ENCODE measurements at places on chromosomes 3 and 15. TPM values are rescaled to one million over a fixed set of nuclear protein-coding genes. Genes with fewer than 3 reads are reported as not detected.

DNA sequence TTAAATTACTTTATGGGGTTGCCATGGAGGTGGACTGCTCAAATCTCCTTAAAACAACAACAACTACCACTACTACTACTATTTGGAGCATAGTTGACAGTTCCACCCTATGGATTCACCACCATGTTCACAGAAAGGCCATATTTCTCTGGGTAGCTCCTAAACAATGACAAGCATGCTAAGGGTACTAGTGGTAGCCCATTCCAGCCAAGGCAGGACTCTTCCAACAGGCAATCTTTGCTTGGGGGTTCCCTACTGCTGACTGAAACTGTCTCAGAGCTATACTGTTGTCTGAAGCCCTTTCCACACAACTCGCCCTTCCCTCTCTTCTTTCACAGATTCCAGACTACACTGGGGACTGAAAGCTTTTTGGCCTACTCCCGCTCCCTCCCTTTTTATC lies 68.9 kb downstream of the CYP19A1 start:
- DNase-seq = no peak

The ZNF502 gene
- 1.1 TPM for total RNA-seq

DNA sequence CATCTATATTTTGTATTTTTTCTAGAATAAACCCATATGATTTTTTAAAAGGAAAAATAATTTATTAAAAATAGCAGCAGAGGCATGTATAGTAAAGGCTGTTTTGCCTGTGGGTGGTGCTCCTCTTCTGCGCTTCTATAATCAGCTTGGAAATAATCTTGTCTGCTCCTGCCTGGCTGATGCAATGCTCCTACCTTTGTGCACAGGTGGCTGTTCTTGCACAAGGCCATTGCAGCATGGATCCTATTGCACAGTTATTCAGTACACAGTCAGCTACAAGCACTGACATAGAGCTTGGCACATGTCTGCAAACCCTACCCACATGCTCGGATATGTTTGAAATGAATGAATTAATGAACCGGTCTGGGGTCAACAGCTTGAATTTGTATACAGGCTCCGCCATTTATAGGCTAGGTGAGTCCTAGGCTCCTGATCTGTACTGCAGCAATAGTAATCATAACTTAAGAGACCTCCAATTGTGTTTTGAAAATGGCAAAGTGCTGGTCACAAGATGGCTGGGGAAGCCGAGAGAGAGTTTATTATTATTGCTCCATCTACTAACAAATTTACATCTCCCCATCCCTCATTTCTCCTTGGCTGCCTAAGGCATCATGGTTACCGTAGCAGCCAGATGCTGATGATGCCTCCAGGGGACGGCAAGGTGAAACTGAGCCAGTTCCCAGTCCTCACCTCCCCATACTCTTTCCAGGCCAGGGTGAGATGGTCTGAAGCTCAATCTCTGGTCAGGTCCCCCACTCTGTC lies 532 bp upstream of the RTP1 start:
- DNase-seq = no peak

DNA sequence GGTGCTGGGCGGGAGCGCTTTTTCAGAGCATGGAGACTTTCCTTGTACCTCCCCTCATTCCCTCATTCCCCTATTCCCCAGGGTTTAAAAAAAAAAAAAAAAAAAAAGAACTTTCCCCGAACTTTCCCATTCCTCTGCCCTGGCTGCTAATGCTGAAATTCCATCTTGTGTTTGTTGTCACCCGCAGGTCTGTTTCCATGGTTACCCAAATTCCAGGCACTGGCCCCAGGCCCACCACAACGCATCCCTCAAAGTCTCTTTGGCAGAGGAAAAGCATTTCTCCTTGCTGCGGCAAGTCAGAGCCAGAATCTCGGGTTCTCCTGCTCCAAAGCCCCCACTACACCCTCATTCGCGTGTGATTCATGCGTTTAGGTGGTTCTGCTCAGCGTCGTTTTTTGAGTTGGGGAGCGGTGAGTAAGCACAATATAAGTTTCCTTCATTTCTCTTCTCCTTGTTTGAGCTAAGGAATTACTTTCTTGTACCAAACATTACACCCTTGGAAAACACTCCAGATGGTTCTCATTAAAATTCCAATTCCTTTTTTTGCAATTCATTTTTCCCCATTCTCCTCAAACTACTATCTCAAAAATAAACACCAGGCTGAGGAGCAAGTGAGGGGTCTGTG lies 21.6 kb downstream of the ANAPC13 start:
- no peak for DNase-seq

The SERPINI2 gene
- total RNA-seq = not detected

DNA sequence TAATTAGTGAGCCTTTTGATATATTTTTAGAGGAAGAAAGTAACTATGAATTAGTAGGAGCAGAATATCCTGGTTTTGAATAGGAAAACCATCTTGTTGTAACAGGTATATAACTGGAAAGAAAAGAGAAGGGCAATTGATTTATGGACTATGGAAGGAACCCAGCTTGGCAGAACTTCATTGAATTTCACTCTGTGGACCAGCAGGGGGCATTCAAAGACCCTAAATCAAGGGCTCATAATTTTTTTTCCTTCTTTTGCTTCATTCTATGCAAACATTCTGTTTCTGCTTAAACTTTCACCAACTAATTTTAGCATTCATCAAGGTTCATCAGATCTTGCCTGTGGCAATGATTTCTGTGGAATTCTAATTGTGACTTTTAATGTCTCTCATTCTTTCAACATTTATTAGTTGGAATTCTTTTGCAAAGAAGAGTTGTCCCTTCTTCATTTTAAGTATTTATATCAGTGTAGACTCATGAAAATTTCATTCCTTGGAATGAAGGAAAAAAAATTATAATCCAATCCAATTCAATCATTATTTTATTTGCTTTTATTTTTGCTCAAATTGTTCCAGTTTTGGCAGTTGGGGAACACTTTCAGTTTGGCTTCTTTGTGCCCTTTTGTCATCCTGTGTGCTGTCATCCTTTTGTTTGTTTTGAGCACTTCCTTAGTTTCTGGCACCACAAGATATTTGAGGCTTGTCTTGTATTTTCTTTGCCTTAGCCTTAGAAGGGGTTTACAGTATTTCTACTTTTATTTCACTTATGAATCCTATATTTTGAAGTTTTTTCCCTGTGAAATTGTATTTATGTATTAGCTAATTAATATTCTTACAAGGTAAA lies 30.4 kb downstream of the NXPE3 start:
- DNase-seq = no peak

GRCh38 chr3:57019057-57019456 lies 41.4 kb upstream of the SPATA12 start:
- DNase-seq = no peak

The CFAP20DC gene
- total RNA-seq = 2.7 TPM
